ENCODE measurements at places on chromosomes 2 and 18. TPM values are rescaled to one million over a fixed set of nuclear protein-coding genes. Genes with fewer than 3 reads are reported as not detected.

DNA sequence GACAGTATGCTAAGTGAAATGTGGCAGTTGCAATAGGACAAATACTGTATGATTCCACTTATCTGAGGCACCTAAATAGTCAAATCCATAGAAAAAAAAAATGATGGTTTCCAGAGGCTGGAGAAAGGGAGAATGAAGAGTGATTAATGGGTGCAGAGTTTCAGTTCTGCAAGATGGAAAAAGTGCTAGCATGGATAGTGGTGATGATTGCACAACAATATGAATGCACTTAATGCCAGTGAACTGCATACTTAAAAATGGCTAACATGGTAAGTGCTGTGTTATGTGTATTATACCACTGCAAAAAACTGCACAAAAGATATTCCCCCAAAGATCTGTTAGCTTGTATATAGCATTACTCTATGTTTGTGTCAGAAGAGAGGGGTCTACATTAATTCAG, 185.4 kb downstream of the INHBB start:
- peaks cover 8% of the 10 kb centered on the region for H3K4me1 ChIP-seq
- H3K27ac ChIP-seq = no peak overlapping the region
- no peak for DNase-seq
- H3K27me3 ChIP-seq = peaks cover 13% of the 10 kb centered on the region
- no peaks in the 10 kb centered on the region for H3K36me3 ChIP-seq

DNA sequence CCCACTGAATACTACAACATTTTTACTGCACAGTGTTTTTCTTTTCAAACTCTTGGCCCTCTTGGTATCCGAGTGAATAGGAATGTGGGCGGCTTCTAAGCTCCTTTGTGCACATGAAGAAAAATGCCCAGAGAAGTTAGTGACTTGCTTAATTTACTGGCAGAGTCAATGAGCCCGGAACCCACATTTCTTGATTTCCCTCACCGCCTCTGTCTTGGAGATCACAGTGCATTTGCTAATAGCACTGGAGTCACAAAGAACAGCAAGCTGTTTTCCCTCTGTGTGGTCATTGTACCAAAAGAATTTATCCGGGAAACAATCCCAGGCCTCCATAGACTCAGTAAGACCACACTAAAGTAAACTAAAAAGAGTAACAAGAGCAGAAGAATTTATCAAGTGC, 18.9 kb downstream of the STON1 start:
- no peak for DNase-seq
- H3K27ac ChIP-seq = no peak overlapping the region
- peaks cover 7% of the 10 kb centered on the region for H3K36me3 ChIP-seq
- H3K4me3 ChIP-seq = no peak overlapping the region
- no peaks in the 10 kb centered on the region for H3K4me1 ChIP-seq
- peaks cover 3% of the 10 kb centered on the region for H3K27me3 ChIP-seq

GRCh38 chr2:6470518-6470917, 395.2 kb downstream of the CMPK2 start:
- H3K4me3 ChIP-seq = no peak overlapping the region
- no peaks in the 10 kb centered on the region for H3K4me1 ChIP-seq
- H3K27ac ChIP-seq = no peak overlapping the region
- no peaks in the 10 kb centered on the region for H3K27me3 ChIP-seq

GRCh38 chr18:67144329-67144728, 372.2 kb downstream of the DSEL start:
- H3K27me3 ChIP-seq = no peaks in the 10 kb centered on the region
- H3K27ac ChIP-seq = no peak overlapping the region
- no peaks in the 10 kb centered on the region for H3K36me3 ChIP-seq
- no peak for DNase-seq
- H3K4me1 ChIP-seq = no peaks in the 10 kb centered on the region

Gene ZNF396
- 0.67 TPM for total RNA-seq

Gene SERPINB8
- 37.2 TPM for total RNA-seq
